Heart right ventricle (tissue), 16 donors: ENCODE measurements at places on chromosomes 11 and 22.

DNA sequence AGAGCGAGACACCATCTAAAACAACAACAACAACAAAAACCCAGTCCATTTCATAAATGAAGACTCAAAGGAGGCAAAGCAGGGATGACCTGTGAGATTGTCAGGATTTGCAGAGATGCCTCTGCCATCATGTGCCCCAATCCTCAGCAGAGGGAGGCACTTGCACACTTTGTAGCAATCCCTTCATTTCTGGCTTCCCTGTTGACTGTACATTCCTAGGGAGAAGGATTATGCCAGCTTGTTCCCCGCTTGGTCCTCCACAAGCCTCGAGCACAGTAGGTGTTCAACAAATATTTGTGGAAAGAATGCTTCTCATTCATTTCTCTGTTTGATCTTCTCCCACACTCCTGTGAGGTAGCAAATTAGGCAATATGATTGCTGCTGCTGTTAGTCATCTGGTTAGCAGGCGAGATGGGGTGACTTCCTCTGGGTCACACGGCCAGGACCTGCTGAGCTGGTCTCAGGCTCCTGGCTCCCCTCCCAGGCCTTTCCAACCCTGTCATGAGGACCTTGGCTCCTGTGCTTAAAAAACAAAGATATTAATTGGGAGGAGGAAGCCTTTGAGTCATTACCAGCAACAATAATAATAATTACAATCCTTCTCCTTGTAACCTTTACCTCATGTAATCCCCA is 34.1 kb downstream of the LIF start:
- peaks cover 18% of the 10 kb centered on the region for H3K4me1 ChIP-seq
- H3K27ac ChIP-seq, result no peak overlapping the region
- H3K4me3 ChIP-seq, result no peak overlapping the region
- H3K36me3 ChIP-seq, result no peaks in the 10 kb centered on the region

- H3K27ac ChIP-seq, result no peak overlapping the region
- no peaks in the 10 kb centered on the region for H3K27me3 ChIP-seq
- H3K4me1 ChIP-seq, result no peaks in the 10 kb centered on the region
- H3K4me3 ChIP-seq, result no peak overlapping the region
Observed at GRCh38 chr11:14269692-14270573, 89.0 kb downstream of the RRAS2 start.

DNA sequence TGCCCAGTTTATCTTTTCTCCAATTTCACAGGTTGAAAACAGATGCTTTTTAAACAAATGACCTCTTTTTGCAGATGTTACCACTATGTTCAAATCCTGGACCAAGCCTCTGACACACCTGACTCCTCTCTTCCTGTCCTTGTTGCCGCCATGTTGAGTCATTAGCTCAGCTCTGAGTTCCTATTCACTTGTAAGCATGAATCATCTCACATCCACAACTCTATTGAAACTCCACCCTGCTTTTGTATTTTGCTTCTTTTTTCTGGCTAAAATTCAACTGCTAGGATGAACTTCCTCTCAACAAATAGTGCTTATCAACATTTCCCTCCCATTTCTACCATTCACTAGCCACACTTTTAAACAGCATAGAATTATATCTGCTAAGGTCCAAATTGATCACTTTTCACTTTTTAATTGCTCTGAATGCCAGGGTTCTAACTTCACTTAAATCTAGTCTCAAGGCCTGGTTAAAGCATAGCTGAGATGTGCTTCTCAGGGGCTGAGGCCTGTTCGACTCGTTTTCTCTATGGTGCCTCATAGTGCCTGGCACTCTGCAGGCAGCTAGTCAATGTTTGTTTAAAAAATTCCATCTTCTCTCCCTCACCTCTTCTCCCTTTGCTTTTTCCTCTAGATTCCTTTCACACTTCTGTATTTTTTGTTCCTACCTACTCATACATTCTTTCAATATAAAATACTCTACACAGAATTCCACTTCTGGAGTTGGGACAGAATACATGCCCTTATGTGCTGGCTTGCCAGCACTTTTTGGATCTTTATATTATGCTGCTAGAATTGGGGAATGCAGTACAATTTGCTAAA is 3.9 kb downstream of the JOSD1 start:
- peak overlapping the region; percentile 98 for H3K27ac ChIP-seq
- no peaks in the 10 kb centered on the region for H3K27me3 ChIP-seq
- peaks cover 11% of the 10 kb centered on the region for H3K36me3 ChIP-seq
- peaks cover 60% of the 10 kb centered on the region for H3K4me1 ChIP-seq
- no peak overlapping the region for H3K4me3 ChIP-seq

DNA sequence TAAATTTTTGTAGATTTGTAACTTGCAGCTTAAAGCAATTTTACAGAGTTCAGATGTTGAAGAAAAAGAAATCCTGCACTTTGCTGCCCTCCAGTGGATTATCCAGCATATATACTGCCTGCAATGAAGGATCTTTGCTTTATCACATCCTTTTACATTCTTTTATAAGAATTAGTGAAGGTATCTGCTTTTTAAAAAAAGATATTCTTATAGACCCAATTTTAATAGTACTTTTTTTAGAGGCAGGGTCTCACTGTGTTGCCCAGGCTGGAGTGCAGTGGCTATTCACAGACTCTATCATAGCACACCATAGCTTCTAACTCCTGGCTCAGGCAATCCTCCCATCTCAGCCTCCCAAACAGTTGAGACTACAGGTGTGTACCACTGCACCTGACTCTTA is 60.7 kb downstream of the TTC17 start:
- H3K4me1 ChIP-seq, result no peaks in the 10 kb centered on the region
- H3K36me3 ChIP-seq, result peaks cover 13% of the 10 kb centered on the region
- H3K4me3 ChIP-seq, result no peak overlapping the region
- no peak for DNase-seq
- no peak overlapping the region for H3K27ac ChIP-seq

DNA sequence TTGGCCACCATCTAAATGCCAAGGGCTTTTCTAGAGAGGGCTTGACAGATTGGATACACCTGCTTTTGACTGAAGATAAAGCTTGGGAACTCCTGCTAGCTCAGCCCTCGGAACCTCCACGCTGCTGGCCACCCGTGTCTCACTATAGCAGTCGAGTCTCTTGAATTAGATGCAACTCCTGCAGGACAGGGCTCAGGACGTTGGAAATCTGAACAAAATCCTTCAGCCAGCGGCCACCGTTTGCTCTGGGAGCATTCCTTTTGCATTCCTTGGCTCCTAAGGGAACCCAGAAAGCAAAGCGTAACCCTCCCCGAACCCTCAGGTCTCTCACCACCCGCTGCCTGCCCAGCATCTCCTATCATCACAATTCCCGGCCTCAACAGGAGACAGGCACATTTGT is 77.8 kb downstream of the GRIK4 start:
- no peaks in the 10 kb centered on the region for H3K4me1 ChIP-seq
- no peaks in the 10 kb centered on the region for H3K36me3 ChIP-seq
- H3K27me3 ChIP-seq, result peaks cover 11% of the 10 kb centered on the region
- DNase-seq, result no peak

DNA sequence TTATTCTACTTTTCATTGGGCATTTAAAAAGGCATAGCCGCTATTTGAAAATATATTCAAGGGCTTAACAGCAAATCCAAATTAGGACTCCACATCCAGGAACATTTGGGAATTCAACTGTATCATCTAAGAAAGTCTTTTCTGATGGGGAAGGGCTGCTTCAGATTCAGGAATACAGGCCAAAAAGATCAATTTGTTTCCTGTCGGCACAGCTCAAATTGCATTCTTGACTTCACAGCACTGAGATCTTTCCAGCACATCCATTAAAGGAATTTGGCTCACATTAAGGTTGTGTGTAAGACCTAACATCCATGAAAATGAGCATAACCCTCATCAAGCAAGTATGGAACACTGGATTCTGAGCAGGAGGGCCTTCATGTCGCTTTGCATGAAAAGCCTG is 1169.5 kb upstream of the CCDC90B start:
- no peaks in the 10 kb centered on the region for H3K4me1 ChIP-seq
- no peak overlapping the region for H3K27ac ChIP-seq
- DNase-seq, result no peak

DNA sequence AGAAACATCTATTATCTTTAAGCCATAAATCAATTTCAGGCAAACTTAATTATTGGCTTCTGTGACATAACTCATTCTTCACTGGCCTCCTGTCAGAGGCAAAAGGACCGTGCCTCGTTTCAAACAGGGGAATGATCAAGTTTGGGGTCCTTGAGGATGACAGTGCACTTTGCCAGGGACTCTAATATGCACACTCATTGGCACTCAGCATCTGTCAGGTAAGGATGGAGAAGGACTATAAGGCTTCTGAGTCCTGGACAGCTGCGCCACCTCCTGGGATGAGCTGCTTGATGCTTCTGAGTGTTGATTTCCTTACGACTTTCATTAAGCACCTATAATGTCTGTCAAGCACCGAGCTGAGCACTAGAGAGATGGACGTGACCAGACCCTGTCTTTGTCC is 20.2 kb downstream of the BPIFC start:
- no peak for DNase-seq
- H3K4me1 ChIP-seq, result no peaks in the 10 kb centered on the region
- no peak overlapping the region for H3K27ac ChIP-seq
- H3K4me3 ChIP-seq, result no peak overlapping the region
- peaks cover 43% of the 10 kb centered on the region for H3K27me3 ChIP-seq
- no peaks in the 10 kb centered on the region for H3K36me3 ChIP-seq

DNA sequence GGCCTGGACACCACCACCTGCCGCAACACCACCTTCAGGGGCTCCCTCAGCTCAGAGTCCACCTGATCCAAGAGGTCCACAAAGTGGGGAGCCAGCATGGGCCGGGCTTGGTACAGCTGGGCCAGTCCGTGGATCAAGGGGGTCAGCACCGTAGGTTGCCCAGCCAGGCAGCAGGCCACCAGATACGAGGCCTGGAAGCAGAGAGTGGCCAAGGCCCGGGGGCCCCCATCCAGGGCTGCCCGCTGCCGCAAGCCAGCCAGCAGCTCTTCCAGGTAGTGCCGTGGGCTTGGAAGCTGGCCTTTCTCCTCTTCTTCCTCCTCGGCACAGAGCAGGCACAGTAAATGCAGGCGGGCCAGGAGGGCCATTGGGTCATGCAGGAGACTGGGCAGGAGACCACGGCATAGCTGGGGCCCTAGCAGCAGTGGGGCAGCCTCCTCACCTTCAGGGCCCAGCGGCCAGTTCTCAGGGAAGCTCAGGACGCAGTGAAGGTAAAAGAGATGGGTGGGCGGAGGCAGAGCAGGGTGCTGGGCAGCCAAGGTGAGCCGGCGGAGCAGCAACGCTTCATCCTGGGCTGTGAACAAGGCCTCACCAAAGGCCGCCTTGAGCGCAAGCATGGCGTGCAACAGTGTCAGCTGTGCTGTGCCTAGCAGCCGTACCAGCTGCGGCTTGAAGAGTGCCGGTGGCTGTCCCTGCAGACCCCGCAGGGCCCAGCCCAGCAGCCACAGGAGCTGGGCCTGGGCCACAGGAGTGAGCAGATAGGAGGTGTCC is 1.7 kb downstream of the AP5B1 start:
- no peak for DNase-seq
- H3K27ac ChIP-seq, result peak overlapping the region; percentile 85
- no peaks in the 10 kb centered on the region for H3K36me3 ChIP-seq
- H3K4me3 ChIP-seq, result peak overlapping the region; percentile 89
- H3K27me3 ChIP-seq, result no peaks in the 10 kb centered on the region

DNA sequence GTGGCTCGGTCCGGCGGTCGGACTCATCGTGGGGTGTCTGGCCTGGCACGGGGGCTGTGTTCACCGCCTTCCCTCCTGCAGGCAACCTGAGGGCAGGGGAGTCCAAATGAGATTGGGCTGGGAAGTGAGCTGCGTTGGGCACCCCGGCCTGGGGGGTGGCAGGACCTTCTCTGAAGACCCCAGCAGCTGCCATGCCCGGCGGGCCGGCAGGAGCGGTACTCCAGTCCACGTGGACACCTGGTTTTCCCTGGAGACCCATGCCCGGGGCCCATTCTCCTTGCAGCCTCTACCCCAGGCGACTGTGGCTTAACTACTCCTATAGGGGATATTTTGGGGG is 24.5 kb downstream of the LRRC10B start:
- no peak for DNase-seq
- H3K4me3 ChIP-seq, result no peak overlapping the region

- H3K27ac ChIP-seq, result peak overlapping the region; percentile 98
- peaks cover 36% of the 10 kb centered on the region for H3K4me1 ChIP-seq
- H3K27me3 ChIP-seq, result no peaks in the 10 kb centered on the region
- peak overlapping the region; percentile 97 for H3K4me3 ChIP-seq
- no peaks in the 10 kb centered on the region for H3K36me3 ChIP-seq
Observed at GRCh38 chr22:37607010-37607934, 1.4 kb upstream of the GGA1 start.

- H3K27ac ChIP-seq, result no peak overlapping the region
- peaks cover 16% of the 10 kb centered on the region for H3K4me1 ChIP-seq
- H3K4me3 ChIP-seq, result peak overlapping the region; percentile 34
Observed at GRCh38 chr11:64292460-64293254, 1.6 kb downstream of the KCNK4 start.

GRCh38 chr11:35174666-35175065 is 35.7 kb downstream of the CD44 start:
- peaks cover 11% of the 10 kb centered on the region for H3K4me1 ChIP-seq
- H3K27me3 ChIP-seq, result no peaks in the 10 kb centered on the region
- no peak overlapping the region for H3K4me3 ChIP-seq

- H3K27me3 ChIP-seq, result peaks cover 8% of the 10 kb centered on the region
- H3K27ac ChIP-seq, result no peak overlapping the region
- no peaks in the 10 kb centered on the region for H3K36me3 ChIP-seq
- H3K4me1 ChIP-seq, result peaks cover 20% of the 10 kb centered on the region
- DNase-seq, result no peak
Observed at GRCh38 chr11:88171982-88172381, 3.3 kb downstream of the RAB38 start.

GRCh38 chr11:41414771-41415440 is 44.5 kb downstream of the LRRC4C start:
- H3K27ac ChIP-seq, result no peak overlapping the region
- H3K36me3 ChIP-seq, result no peaks in the 10 kb centered on the region
- H3K4me3 ChIP-seq, result no peak overlapping the region
- H3K4me1 ChIP-seq, result no peaks in the 10 kb centered on the region
- no peak for DNase-seq
- H3K27me3 ChIP-seq, result no peaks in the 10 kb centered on the region

- no peak for DNase-seq
- H3K4me1 ChIP-seq, result peaks cover 47% of the 10 kb centered on the region
- peaks cover 93% of the 10 kb centered on the region for H3K36me3 ChIP-seq
- no peaks in the 10 kb centered on the region for H3K27me3 ChIP-seq
- H3K4me3 ChIP-seq, result no peak overlapping the region
Observed at GRCh38 chr11:2393941-2394817, 6.4 kb upstream of the TSSC4 start.

DNA sequence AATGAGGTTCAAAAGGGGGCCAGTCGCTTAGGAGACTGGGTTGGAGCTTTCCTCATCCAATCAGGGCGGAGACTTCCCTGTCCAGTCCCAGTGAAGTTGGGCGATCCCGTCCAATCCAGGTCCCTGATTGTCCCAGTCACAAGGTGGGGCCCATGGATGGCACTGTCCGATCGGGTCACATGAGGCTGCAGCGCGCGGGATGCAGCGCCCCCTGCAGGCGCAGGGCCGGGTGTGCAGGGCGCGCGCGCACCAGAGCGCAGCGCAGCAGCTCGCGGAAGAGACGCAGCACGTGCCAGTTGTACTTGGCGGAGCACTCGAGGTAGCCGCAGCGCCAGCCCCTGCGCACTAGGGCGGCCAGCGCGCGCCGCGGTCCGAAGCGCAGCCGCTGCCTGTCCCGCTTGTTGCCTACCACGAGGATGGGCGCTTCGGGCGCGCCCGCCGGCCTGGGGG is 2.3 kb downstream of the RASL10A start:
- no peak overlapping the region for H3K4me3 ChIP-seq
- DNase-seq, result peak; percentile 52
- H3K4me1 ChIP-seq, result peaks cover 48% of the 10 kb centered on the region

- no peaks in the 10 kb centered on the region for H3K36me3 ChIP-seq
- H3K4me1 ChIP-seq, result peaks cover 13% of the 10 kb centered on the region
- no peak overlapping the region for H3K27ac ChIP-seq
- DNase-seq, result no peak
- no peak overlapping the region for H3K4me3 ChIP-seq
Observed at GRCh38 chr11:34197256-34197655, 91.8 kb downstream of the NAT10 start.
